Mammary microvascular endothelial cell (primary cell): ENCODE measurements at places on chromosomes 5 and 9. TPM values are rescaled to one million over a fixed set of nuclear protein-coding genes. Genes with fewer than 3 reads are reported as not detected.

LRRC26 gene
- total RNA-seq: not detected in 2 replicates

CNOT8 gene
- total RNA-seq: 48.3 and 66.4 TPM in 2 replicates

SRD5A1 gene
- total RNA-seq: 12.6 and 15.0 TPM in 2 replicates

PRDM9 gene
- total RNA-seq: not detected in 2 replicates

MOCS2 gene
- 45.8 and 46.4 TPM in 2 replicates for total RNA-seq

PCDHA12 gene
- total RNA-seq: not detected in 2 replicates

LHX3 gene
- total RNA-seq: not detected in 2 replicates

PITX1 gene
- total RNA-seq: not detected in 2 replicates

PCDHGB7 gene
- 3.1 and 5.3 TPM in 2 replicates for total RNA-seq

PLAC8L1 gene
- total RNA-seq: not detected in 2 replicates

OR13C4 gene
- not detected in 2 replicates for total RNA-seq

KIF27 gene
- 0.73 and 0.79 TPM in 2 replicates for total RNA-seq

NAA35 gene
- total RNA-seq: 12.1 and 14.3 TPM in 2 replicates

LIX1 gene
- not detected in 2 replicates for total RNA-seq

LECT2 gene
- not detected in 2 replicates for total RNA-seq

UNC13B gene
- total RNA-seq: 33.3 and 35.0 TPM in 2 replicates

EMB gene
- 0.30 and 0.67 TPM in 2 replicates for total RNA-seq

GCNT1 gene
- total RNA-seq: 1.5 and 3.7 TPM in 2 replicates

FBXO38 gene
- 30.8 and 33.5 TPM in 2 replicates for total RNA-seq

STC2 gene
- total RNA-seq: 25.2 and 31.1 TPM in 2 replicates

ANKRD31 gene
- not detected in 2 replicates for total RNA-seq

LCN1 gene
- not detected in 2 replicates for total RNA-seq

PAM gene
- 175 and 180 TPM in 2 replicates for total RNA-seq

ANKRD18B gene
- 0.34 and 0.53 TPM in 2 replicates for total RNA-seq

ANGPTL2 gene
- 13.6 and 14.1 TPM in 2 replicates for total RNA-seq

OTP gene
- not detected in 2 replicates for total RNA-seq

TSTD2 gene
- 8.3 and 9.7 TPM in 2 replicates for total RNA-seq

NTNG2 gene
- not detected in 2 replicates for total RNA-seq

LAMC3 gene
- 0.10 and 0.20 TPM in 2 replicates for total RNA-seq

FOXD4L3 gene
- not detected in 2 replicates for total RNA-seq

CFAP77 gene
- not detected in 2 replicates for total RNA-seq

IL5 gene
- not detected in 2 replicates for total RNA-seq

BRIX1 gene
- 28.0 and 36.6 TPM in 2 replicates for total RNA-seq

SLCO6A1 gene
- not detected in 2 replicates for total RNA-seq

TXNDC15 gene
- 64.4 and 70.9 TPM in 2 replicates for total RNA-seq

OLFML2A gene
- total RNA-seq: 0.54 and 1.5 TPM in 2 replicates

ELAVL2 gene
- total RNA-seq: 0.64 and 1.1 TPM in 2 replicates
